ENCODE measurements at places on chromosomes 3 and 15.
A peak's percentile ranks its signal among the peaks of the same experiment; 100 is the strongest.

GRCh38 chr3:128128251-128128650, 4.6 kb upstream of the RUVBL1 start:
- DNase-seq = no peak

DNA sequence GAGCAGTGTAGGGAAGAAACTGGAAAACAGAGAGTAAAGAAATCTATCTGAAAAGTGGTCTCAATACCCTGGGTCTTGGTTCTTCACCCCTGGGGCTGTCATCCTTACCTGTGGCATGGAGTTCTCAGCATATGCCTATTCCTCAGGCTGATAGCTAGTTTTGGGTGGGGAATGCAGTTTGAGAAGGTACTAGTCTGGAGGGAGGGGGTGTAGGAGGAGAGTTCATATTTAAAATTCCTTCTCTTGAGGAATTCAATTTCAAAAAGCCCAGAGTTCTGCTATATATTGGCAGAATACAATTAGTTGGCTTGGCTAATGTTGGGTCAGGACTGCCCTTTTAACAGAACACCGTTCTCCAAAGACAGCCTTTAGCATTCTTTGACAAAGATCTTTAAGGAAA, 82.9 kb upstream of the NPHP3 start:
- DNase-seq = no peak

DNA sequence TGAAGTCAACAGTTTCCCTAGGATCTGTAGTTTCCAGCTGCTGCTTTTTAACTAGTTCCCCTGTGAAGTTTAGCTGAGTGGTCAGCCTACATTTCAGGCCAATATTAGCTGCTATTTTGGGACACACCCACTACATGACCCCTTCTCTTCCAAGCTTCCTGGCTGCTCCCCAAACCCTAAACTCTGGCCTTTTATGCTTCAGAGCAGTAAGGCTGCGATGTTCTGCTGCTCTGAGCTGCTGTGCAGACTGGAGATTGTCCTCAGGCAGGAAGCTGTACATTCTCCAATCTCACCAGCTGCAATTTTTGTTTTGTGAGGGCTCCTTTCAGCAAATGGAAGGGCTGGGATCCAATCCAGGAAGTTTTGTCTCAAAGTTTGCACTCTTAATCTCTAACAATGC, 48.0 kb upstream of the WDR72 start:
- DNase-seq = no peak

GRCh38 chr3:99873269-99874102, 55.8 kb downstream of the CMSS1 start:
- no peak for DNase-seq

- DNase-seq = no peak
These were observed 165.2 kb upstream of the ROPN1 start for GRCh38 chr3:124156866-124157712.

DNA sequence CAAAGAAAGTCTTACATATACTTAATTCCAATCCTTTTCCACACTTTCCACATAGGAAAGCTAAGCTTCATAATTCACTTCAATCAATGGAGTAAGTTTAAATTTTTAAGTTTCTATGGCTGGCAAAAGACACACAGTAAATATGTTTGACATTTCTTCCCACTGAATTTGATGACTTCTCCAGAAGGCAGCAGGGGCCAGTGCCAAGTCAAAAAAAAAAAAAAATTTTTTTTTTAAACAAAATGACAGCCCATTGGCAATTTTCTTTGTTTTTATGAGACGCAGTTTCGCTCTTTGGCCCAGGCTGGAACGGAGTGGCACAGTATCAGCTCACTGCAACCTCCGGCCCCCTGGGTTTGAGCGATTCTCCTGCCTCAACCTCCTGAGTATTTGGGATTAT, 28.7 kb downstream of the ATP13A3 start:
- DNase-seq = no peak

DNA sequence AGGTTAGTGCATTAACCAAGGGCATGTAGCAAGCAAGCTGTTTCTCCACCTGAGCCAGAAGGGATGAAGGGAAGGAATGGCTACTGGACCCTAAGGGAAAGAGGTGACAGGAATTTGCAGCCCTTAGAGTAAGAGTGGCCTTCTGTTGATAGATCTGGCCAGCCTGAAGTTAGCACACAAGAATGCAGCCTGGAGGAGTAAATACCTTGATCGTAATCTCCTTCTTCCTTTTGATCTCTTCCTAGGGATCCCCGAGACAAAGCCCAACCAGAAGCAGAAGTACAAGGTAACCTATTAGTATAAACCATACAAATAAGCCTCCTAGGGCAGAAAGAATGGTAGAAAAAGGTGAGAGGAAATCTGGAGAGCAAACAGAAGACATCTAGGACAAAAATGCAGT, 134.6 kb downstream of the ATP8B4 start:
- no peak for DNase-seq

DNA sequence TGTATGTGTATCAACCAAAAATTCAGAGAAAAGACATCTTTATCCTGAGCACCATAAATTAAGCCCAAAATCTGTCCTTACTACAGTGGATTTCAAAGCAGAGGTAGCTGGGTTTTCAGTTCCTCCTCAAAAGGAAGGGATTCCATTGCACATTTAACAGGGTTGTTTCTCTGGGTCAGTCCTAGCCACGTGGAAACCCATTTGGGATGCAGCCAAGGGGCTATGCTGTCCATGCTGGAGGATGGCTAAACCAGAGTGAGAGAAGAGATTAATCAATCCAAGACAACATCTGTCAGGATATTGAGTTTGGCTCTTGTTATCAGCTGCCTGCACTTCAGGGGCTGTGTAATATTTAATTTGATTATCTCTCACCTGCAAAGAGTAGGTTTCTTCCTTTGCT, 28.1 kb downstream of the LSAMP start:
- DNase-seq = no peak

- peak; percentile 37 for DNase-seq
These were observed 24.7 kb upstream of the MCTP2 start for GRCh38 chr15:94206463-94207167.

GRCh38 chr15:98914626-98915025, 93.0 kb downstream of the PGPEP1L start:
- no peak for DNase-seq

GRCh38 chr3:148943506-148944205, 47.7 kb upstream of the GYG1 start:
- DNase-seq = no peak

Data from stimulated activated CD8-positive, alpha-beta memory T cell treated with anti-CD3 and anti-CD28 coated beads, Interleukin-2, amount 100 ng/mL, for 48 hours (primary cell).